ENCODE measurements at places on chromosomes 16 and 17.

- H3K4me1 ChIP-seq = peaks cover 26% of the 10 kb centered on the region
- no peak overlapping the region for H3K4me3 ChIP-seq
- no peak for DNase-seq
- H3K36me3 ChIP-seq = peaks cover 56% of the 10 kb centered on the region
- H3K27me3 ChIP-seq = peaks cover 19% of the 10 kb centered on the region
Observed at GRCh38 chr17:63833026-63833740, 5.7 kb upstream of the FTSJ3 start.

GRCh38 chr16:73315645-73316044, 267.7 kb upstream of the ZFHX3 start:
- H3K4me3 ChIP-seq = no peak overlapping the region
- DNase-seq = no peak
- H3K4me1 ChIP-seq = no peaks in the 10 kb centered on the region

DNA sequence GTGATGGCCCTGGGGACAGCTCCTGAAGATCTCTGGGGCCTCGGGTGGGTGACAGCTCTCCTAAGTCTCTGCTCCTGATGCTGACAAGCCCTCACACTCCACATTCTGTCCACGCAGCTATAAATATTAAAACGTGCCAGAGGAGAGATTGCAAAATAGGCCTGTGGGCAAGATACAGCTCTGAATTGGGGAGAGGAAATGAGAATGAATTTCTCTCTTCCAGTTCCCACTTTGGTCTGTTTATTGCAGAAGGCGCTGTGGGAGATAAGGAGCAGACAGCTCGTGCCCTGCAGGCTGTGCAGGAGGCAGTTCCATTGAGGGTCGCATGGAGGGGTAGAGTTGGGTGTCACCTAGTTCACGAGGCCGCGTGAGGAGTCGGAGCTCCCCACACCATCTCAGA, 87.5 kb upstream of the SDK2 start:
- DNase-seq = no peak
- H3K4me3 ChIP-seq = no peak overlapping the region
- no peak overlapping the region for H3K27ac ChIP-seq
- H3K4me1 ChIP-seq = no peaks in the 10 kb centered on the region
- peaks cover 8% of the 10 kb centered on the region for H3K27me3 ChIP-seq
- peaks cover 2% of the 10 kb centered on the region for H3K36me3 ChIP-seq

DNA sequence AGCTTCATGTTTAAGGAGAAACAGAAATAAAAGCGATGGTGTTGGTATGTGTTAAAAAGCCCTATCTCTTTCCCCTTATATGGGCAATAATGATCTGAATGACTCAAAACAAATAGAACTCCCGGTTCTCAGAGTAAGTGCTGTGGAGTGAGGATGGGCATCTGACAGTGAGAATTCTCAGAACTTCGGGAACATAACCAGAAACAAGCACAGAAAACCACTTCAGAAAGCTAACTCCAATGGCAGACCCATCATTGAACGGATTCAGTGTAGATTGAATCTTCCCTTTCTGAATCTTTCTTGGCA, 67.2 kb downstream of the CDH8 start:
- H3K27me3 ChIP-seq = peaks cover 1% of the 10 kb centered on the region
- no peak for DNase-seq
- no peak overlapping the region for H3K4me3 ChIP-seq

- H3K27ac ChIP-seq = no peak overlapping the region
- H3K4me3 ChIP-seq = no peak overlapping the region
- H3K36me3 ChIP-seq = peaks cover 45% of the 10 kb centered on the region
- peaks cover 13% of the 10 kb centered on the region for H3K4me1 ChIP-seq
- peaks cover 4% of the 10 kb centered on the region for H3K27me3 ChIP-seq
- DNase-seq = no peak
Observed at GRCh38 chr17:601244-601925, 113.3 kb downstream of the VPS53 start.

All from endothelial cell (in vitro differentiated cells).